ENCODE measurements at places on chromosomes 16 and 17. TPM values are rescaled to one million over a fixed set of nuclear protein-coding genes. Genes with fewer than 3 reads are reported as not detected.
A peak's percentile ranks its signal among the peaks of the same experiment; 100 is the strongest.

- DNase-seq: no peak
Measured at GRCh38 chr17:72726936-72727335, 365.6 kb downstream of the SLC39A11 start.

DNA sequence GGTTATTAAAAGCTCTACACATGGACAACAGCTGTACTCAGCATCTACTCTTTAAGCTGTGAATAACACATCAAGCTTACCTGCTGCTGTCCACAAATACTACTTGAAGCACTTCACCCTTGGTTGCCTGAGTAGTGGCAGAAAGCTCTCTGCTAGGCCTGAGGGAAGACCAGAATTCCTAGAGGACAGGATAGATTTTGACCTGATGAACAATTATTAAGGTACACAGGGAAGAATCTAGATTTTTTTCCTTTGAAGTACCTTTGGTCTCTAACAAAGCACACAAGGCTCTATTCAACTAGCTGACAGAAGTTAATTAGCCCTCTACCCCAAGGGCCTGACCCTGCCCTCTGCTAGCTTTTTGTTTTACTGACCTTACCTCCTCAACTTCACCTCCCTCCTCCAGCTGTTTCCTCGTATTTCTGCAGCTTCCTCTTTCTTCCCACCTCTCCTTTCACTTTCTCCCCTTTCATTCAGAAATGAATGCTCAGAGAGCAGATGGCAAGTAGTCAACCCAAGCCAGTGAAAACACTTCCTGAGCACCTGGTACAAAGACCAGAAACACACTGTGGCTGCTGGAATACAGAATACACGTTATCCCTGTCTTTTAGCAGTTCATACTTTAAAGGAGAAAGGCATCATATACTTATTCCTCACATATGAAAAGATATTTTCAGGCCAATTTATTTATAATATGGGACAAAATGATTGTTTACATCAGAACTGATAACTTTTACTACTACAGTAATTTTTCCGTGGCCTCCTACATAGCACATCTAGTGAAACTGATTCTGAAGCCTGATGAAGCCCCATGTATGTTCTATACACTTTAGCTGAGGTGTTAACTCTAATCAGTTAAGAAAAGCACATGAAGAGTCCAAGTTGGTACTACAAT, 5.7 kb upstream of the VEZF1 start:
- no peak for DNase-seq

GRCh38 chr16:280005-280460, 358 bp upstream of the ARHGDIG start:
- no peak for DNase-seq

DNA sequence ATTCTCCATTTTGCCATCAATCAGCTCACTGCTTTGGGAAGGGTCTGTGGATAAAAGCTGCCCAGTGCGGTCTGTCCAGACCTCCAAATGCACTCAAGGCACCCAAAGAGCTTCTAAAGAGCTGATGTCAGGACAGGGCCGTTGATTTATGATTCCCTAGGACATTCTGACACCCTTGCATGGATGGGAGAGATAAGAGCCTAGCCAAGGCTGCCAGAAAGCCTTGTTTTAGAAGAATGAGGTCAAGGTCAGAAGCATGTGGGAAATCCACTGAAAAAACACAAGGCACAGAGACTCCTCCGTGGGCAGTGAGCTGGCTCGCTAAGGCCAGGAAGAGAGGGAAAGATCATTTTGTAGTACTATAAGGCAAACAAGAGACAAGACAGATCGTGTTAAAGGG, 214.0 kb downstream of the CDH11 start:
- no peak for DNase-seq

GRCh38 chr17:59498530-59499307, 66.7 kb upstream of the DHX40 start:
- DNase-seq: no peak

DNA sequence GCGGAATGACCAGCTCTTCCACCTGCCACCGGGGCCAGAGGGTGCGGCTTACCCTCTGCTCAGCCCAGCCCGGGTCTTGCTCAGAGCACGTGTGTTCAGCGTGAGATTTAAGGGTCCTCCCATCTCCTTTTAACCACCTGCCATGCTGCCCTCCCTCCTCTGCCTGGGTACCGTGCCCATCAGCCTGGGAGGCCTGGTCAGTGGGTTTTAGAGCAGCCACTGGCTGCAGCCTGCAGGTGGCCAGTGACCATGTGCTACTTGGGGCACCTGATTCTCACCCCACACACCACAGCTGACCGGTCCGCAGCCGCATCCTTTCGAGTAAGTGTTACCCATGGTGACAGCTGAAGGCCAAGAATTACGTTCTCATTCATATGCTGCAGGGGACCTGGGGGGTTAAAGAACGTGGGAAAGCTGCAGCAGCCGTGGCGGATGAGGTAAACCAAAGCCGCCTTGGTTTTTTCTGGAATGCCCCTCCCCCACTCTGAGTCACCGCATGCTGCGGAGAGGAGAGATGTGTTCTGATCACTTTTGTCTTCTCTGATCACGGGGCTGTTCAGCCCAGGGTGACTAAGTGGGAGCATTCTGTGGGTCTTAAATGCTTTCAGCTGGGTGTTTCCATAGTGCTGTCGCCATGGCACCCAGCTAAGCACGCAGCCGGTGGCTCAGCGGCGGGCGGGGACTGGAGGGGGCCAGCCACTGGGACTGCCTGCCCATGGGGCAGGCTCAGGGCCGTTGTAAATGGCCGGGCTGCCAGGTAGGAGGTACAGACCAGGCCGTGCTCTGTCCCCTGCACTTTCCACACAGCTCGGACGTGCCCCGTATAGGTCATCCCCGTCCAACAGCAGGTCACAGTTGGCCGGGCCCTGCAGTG, 59.8 kb downstream of the BAIAP2 start:
- peak; percentile 97 for DNase-seq

DNA sequence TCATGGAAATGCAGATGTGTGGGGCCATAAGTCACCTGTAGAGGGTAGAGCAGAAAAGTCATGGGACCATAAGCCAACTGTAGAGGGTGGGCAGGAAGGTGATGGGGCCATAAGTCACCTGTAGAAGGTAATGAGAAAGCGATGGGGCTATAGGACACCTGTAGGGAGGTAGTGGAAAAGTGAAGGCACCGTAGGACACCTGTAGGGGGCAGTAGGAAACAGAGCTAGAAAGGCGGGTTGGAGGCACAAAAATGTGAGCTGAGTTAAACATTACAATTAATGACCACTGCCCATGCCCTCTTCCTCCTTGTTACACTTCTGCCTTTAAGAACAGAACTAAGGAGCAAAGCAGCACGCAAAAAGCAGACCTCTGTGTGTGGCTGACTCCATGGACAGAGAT, 150.1 kb downstream of the SHISA6 start:
- no peak for DNase-seq

- no peak for DNase-seq
Measured at GRCh38 chr16:586047-586644, 3.7 kb upstream of the RAB40C start.

DNA sequence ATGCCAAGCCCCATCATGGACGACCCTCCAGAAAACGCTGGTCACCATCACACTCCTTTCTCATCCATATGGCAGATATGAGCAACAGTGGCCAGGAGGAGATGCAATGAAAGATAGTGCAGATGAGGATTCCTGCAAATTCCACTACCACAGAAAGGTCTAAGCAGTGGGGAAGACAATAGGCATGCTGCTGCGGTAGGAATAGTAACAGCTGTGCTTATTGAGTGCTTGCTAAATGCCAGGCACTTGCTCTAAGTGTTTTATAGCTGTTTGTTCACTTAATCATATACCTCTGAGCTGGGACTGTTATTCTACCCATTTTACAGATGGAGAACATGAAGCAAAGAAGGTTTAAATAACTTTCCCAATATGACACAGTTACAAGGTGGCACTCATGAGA, 46.6 kb upstream of the AKAP1 start:
- peak; percentile 22 for DNase-seq

- DNase-seq: no peak
Measured at GRCh38 chr16:21117567-21117966, 33.1 kb downstream of the DNAH3 start.

DNA sequence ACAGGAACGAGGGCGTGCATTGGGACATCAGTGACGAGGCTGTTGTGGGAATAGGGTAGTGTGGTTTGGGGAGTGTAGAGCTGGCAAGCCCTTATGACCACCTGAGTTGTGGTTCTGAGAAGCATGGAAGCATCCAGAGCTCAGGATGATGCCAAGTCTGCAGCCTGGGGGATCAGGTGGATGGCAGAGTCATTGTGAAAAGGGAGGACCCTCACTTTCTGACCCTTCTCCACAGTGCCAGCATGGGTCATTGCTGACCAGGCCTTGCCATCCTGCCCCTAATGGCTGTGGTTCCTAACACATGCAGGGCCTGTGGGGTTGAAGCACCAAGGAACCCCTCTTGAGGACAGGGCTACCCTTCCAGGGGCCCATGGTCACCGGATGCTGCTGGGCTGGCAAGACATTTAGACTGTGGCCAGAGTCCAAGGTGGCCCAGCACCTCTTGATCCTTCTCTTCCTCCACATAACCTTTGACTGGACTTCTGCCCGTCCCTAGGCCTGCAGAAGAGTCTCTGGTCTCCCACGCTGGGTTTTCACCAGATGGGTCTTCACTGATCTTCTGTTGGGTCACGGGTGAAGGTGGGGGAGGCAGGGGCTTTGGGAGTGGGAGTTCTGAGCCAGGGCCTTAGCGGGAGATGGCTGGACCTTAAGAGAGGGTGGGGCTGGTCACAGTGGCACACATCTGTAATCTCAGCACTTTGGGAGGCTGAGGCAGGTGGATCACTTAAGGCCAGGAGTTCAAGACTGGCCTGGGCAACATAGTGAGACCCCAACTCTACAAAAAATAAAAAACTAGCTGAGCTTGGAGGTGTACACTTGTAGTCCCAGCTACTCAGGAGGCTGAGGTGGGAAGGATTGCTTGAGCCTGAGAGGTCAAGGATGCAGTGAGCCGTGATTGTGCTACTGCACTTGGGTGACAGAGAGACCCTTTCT, 2.0 kb upstream of the PLA2G15 start:
- DNase-seq: no peak

GRCh38 chr17:18197535-18198194, 14.0 kb downstream of the ALKBH5 start:
- DNase-seq: no peak

DNA sequence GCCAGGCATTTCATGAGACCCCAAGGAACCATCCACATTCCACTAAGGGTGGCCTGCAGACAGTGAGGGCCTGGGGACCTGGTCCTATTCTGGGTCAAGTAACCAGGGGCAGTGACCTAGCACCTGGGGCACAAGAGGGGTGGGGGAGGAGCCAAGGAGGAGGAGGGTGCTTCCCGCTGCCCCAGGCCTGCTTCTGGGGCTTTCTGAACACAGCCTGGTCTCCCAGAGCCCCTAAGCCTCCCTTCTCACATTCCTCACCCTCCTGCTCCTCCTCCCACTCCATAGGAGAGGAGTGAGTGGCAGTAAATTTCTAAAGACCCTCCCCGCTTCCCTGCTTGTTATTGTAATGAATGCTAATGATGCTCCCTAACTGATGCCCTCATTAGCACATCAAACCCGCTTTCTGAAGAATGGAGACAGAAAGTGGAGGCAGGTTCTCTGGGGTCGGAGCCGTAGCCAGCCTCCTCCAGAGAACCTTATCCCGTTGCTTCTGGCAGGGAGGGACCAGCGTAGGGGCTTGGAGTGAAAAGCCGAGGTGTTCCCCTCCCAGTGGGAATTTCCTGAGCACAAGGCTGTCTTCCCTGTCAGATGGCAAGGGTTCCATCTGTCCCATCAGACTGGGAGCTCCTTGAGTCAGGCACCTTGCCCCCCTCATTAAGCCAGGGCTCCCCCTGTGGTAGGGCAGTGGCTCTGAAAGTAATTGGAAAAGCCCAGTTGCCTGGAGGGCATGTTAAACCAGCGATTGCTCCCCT, 3.7 kb upstream of the SRCIN1 start:
- DNase-seq: no peak

Gene FBXW10
- 0.25 TPM for total RNA-seq

Gene P2RX1
- 4.2 TPM for total RNA-seq

Gene TMEM100
- total RNA-seq: 20.6 TPM

Gene AHSP
- not detected for total RNA-seq

Gene PIK3R5
- 10.6 TPM for total RNA-seq

Gene COIL
- total RNA-seq: 9.8 TPM

Gene TEX14
- total RNA-seq: not detected

Data from vagina (tissue), 2 donors.